ENCODE measurements at places on chromosomes 7 and 10. TPM values are rescaled to one million over a fixed set of nuclear protein-coding genes. Genes with fewer than 3 reads are reported as not detected.

Gene ARHGEF5
- 41.1 TPM for polyA plus RNA-seq

DNA sequence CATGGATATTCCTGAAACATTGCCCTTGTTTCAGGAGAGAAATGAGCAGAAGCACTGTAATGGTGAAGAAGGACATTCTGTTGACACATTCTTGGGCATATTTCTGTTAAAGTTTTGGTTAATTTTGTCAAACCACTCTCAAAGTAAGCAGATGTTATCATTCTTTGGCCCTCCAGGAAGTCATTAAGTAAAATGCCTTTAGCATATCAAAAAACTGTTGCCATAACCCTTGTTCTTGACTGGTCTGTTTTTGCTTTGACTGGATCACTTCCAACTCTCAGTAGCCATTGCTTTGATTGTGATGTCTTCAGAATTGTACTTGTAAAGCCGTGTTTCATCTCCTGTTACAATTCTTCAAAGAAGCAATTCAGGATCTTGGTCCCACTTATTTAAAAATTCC lies 404.3 kb upstream of the LRRTM3 start:
- DNase-seq, result no peak

- DNase-seq, result peak; percentile 8
Observed at GRCh38 chr7:22001345-22002004, 55.8 kb upstream of the CDCA7L start.

DNA sequence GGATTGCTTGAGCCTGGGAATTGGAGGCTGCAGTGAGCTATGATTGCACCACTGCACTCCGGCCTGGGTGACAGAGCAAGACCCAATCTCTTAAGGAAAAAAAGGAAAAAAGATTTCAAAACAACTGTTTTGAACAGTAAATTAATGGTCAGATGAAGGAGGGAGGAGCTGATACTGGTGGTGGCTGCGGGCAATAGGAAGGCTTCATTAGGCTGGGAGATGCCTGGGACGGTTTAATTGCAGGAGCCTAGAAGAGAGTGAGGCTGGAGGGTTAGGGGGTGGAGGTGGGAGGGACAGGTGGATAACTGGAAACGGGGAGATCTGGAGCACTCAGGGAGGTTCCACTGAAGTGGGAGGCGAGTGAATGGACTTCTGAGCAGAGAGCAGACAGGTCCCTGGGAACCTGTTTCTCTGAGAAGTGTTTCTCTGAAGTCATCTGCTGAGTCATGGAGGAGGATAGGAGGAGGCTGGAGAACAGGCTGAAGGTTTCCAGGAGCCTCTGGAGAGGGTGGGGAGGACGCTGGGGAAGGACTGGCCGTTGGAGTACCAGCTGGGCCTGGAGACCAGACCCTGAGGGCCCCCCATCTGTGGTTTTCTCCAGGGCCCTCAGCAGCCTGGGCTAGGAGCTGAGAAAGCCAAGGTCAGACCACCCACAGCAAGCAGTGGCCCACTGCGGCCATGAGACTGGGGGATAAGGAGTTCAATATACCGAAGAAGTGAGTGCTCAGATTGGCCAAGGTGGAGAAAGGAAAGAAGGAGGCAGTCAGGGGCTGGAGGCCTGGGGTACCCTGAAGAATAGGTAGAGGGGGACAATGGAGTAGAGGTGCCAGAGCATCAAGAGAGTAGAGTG lies 14.4 kb upstream of the YWHAG start:
- peak; percentile 30 for DNase-seq

Gene AGAP9
- 59.1 TPM for polyA plus RNA-seq

- DNase-seq, result peak; percentile 58
Observed at GRCh38 chr10:121330563-121330962, 267.7 kb downstream of the FGFR2 start.

- DNase-seq, result no peak
Observed at GRCh38 chr10:58372607-58373441, 12.4 kb upstream of the TFAM start.

DNA sequence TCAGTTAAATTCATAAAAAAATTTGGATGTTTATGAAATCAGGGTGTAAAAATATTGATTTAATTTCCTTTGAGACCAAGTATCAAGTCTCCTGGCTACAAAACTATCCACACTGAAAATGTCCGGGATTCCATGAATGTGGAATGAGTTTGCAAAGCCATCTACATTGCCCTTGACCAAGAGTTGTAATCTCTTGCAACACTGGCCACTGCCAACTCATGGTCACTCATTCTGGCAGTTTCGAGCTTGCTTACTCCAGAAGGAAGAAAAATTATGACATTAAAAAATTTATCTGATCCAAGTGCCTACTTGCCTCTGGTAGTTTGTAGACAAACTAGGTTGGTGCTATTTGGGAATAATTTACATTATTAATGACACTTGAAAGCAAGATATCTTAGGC lies 84.2 kb downstream of the NPY start:
- no peak for DNase-seq

GRCh38 chr7:1843271-1843861 lies 173.3 kb downstream of the ELFN1 start:
- no peak for DNase-seq

DNA sequence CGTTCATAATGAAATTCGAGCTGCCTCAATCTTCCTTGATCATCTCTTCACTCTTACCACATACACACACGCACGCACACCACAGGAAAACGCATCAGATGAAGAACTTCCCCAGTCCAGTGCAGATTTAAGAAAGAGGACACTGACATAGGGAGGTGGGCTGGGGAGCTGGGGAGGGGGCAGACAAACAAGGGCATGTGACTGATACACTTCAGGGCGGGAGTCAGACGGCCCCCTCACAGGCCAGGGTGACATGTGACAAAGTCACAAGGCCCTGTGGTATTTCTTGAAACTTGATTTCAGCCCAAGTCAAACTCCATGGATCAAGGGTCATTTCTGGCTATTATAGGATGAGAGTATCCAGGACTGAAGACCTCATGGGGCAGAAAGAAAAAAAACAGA lies 82.6 kb downstream of the KCNMA1 start:
- peak; percentile 85 for DNase-seq

GRCh38 chr10:121049923-121050322 lies 198.8 kb downstream of the WDR11 start:
- no peak for DNase-seq

GRCh38 chr7:85483177-85483576 lies 296.3 kb upstream of the SEMA3D start:
- DNase-seq, result no peak

DNA sequence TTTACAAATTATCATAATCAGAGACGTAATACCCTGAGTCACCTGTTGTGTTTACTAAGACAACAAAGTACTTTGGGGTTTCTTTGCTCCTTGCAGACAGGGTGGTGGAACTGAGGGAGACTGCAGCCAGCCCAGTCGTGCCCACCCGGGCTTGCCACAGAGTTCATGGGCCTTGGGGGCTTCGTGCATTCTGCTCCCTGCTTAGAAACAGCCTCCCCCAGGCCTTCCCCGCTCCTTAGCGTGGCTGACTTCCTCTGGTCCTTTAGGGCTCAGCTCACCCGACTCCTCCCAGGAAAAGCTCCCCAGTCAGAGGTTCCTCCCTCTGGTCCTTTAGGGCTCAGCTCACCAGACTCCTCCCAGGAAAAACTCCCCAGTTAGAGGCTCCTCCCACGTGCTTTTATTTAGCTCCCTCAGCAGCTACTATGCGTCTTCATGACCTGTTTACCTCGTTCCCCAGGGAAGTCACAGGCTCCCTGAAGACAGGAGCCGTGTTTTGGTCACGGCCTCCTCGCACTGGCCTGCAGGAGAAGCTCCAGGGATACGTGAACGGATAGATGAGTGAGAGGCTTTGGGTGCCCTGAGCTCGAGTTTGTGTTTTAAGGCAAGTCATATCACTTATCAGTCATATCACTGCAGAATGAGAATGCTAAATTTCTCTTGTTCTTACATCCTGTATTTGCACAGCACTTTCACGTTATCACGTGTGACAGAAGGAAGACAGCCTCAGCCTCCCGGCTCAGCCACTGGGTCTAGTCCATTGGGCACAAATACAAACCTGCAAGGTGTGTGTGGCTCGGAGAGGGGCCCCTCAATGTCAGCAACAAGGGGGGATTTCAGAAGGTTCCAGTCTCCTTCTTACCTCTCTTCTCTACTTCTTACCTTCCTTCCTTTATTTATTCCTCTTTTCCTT lies 52.7 kb upstream of the VIPR2 start:
- no peak for DNase-seq

- DNase-seq, result no peak
Observed at GRCh38 chr7:4139656-4140625, 542.2 kb upstream of the FOXK1 start.

Gene GDF2
- not detected for polyA plus RNA-seq

- DNase-seq, result no peak
Observed at GRCh38 chr10:34198953-34199352, 616.1 kb downstream of the PARD3 start.

- DNase-seq, result no peak
Observed at GRCh38 chr10:117616179-117616578, 73.6 kb downstream of the EMX2 start.

- DNase-seq, result no peak
Observed at GRCh38 chr10:17353568-17354300, 100.7 kb downstream of the ST8SIA6 start.

DNA sequence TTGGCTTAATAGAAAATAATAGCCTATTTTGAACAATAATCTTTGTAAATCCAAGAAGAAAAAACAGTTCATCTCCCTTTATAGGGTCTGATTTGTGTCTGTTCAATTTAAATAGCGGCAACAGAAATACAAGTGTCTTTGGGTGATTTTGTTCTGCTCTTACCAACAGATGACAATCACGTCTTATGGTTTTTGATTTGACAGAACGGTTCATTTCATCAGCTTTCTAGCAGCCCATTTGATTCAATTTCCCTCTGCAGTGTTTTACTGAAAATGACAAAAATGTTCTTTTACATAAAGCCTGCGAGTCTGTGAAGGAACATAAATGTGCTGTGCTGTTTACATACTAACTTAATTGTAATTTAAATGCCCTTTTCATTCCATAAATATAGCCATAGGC lies 180.5 kb downstream of the MGMT start:
- DNase-seq, result no peak

GRCh38 chr7:12158334-12159060 lies 52.6 kb upstream of the TMEM106B start:
- no peak for DNase-seq

- DNase-seq, result no peak
Observed at GRCh38 chr7:131052285-131052904, 275.3 kb upstream of the MKLN1 start.

DNA sequence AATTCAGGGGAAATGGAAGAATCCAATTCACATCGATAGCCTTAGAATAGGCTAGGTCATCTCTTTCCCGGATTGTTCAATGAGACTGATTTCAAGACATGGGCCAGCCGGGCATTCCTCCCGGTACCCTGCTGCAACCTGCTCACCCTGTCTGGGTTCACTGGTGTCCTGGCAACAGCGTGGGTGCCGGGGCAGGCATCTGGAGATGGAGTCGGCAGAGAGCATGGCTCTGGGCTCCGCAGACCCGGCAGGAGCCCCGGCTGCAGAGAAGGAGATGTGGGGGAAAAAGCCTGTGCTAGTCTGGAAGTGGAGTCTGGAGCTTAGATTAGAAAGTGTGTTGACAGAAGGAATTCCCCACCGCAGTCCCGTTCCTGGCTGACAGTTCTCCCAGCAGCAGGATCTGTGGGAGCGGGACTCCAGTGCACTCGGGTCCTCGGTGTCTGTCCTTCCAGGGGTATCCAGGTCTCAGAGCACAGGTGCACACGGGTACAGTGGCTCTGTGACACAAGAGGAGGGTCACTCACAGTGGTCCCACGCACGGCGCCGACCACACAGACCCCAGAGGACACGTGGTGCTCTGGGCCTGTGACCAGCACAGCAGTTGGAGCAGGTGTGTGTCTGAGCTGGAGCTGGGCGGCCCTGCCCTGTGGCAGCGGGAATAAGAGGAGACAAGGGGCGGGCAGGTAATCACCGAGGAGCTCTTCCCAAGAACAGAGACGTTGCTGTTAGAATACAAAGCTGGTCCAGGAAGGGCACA lies 65.7 kb upstream of the PITRM1 start:
- no peak for DNase-seq

DNA sequence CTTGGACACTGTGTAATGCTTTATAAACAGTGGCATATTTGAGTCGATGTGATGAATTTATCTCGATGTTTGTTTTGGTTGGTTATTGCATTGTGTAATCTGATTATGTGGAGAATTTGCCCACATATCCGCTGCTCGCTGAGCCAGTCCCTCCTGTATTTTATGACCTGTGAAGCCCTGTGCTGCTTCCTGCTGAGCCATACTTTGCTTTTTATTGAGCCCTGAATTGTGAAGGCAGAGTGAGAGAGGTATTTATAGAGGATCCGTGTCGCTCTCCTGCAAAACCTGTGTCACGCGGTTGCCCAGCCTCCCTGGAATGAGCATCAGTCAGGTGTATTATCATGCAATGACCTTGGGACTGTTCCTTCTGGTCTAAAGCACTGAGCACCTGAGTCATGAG lies 253.7 kb downstream of the ARHGAP21 start:
- peak; percentile 96 for DNase-seq

GRCh38 chr7:129952086-129952652 lies 591 bp downstream of the UBE2H start:
- peak; percentile 48 for DNase-seq

GRCh38 chr7:30225863-30226613 lies 58.4 kb upstream of the ZNRF2 start:
- peak; percentile 66 for DNase-seq

Gene HSPA12A
- 9.2 TPM for polyA plus RNA-seq

DNA sequence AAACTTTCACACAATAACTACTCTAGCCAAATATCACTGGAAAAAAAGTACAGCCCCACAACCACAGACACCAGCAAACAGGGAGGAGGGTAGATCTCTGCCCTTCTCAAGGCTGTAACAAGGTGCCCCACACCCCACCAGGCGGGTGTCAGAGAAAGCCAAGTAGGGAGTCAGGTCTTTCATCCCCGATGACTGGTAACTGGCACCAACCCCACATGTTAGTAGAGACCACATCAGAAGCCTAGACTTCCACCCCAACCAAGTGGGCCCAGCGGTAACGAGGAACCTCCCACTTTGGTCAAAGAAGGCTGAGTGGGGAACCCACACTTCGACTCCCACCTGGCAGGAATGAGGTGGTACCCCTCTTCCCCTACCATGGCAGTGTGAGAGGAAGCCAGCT lies 16.4 kb upstream of the RUFY2 start:
- no peak for DNase-seq

Gene MKI67
- polyA plus RNA-seq, result 26.5 TPM

Gene VPS37D
- polyA plus RNA-seq, result 4.5 TPM

DNA sequence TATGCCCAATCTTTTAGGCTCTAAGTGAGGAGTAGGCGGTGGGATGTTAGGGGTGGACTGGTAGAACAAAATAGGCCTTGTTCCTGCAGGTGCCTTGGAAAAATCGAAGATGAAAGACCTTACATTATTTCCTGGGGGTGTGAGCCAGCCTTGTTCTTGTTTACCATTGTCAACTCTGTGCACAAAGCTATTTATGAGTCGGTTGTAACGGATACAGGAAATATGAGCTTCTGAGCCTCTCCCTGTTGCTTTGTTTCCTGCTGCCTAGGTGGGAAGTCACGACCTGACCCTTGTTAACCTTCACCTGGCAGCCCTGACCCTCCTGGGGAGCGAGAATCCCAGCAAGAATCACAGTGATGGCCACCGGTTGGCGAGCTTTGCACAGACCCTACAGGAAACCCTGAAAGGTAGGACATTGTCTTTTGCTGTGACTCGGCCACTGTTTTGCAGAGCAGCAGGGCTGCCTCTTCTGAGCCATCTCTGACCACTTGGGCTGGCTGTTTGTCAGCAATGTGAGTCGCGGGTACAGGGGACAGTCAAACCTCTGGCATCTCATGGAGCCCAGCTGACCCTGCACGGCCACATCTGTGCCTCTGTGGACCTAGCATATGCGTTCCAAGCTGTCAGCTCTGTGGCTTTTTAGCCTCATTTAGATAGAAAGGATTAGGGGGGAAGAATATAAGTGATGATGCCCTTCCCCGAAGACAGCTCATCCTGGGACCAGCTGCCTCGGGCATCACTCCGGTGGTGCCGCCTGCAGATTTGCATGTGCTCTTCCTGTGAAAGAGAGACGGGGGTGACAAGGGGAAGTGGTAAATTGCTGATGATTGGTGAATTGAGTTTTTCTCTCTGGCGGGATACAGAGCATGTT lies 102.1 kb upstream of the ANLN start:
- no peak for DNase-seq

Measured in large intestine (tissue), 12 donors.